Neural progenitor cell (in vitro differentiated cells): ENCODE measurements at places on chromosomes 12 and 14. TPM values are rescaled to one million over a fixed set of nuclear protein-coding genes. Genes with fewer than 3 reads are reported as not detected.
A peak's percentile ranks its signal among the peaks of the same experiment; 100 is the strongest.

The PROX2 gene
- not detected in 2 replicates for total RNA-seq

The FERMT2 gene
- 114 and 166 TPM in 2 replicates for total RNA-seq

The LMNTD1 gene
- total RNA-seq = not detected in 2 replicates

The OXA1L gene
- total RNA-seq = 101 and 116 TPM in 2 replicates

The TCL1B gene
- 0.12 TPM in 1 of 2 replicates, not detected in the other for total RNA-seq

The SERPINA10 gene
- total RNA-seq = not detected in 2 replicates

The SYCP3 gene
- 0.03 and 0.04 TPM in 2 replicates for total RNA-seq

The SPRING1 gene
- 40.4 and 41.9 TPM in 2 replicates for total RNA-seq

The MSI1 gene
- total RNA-seq = 40.2 and 48.6 TPM in 2 replicates

The LRRC10 gene
- total RNA-seq = not detected in 2 replicates

The SLCO1B3 gene
- not detected in 2 replicates for total RNA-seq

The BICD1 gene
- total RNA-seq = 20.3 and 23.6 TPM in 2 replicates

DNA sequence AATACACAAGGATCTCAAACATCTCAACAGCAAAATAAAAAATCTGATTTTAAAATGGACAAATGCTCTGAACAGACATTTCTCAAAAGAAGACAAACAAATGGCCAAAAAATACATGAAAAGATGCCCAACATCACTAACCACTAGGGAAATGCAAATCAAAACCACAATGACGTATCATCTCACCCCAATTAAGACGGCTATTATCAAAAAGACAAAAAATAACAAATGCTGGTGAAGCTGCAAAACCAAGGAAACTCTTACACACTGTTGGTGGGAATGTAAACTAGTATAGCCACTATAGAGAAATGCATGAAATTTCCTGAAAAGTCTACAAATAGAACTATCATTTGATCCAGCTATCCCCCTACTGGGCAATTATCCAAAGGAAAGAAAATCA, 145.0 kb downstream of the BTG1 start:
- DNase-seq = no peak

DNA sequence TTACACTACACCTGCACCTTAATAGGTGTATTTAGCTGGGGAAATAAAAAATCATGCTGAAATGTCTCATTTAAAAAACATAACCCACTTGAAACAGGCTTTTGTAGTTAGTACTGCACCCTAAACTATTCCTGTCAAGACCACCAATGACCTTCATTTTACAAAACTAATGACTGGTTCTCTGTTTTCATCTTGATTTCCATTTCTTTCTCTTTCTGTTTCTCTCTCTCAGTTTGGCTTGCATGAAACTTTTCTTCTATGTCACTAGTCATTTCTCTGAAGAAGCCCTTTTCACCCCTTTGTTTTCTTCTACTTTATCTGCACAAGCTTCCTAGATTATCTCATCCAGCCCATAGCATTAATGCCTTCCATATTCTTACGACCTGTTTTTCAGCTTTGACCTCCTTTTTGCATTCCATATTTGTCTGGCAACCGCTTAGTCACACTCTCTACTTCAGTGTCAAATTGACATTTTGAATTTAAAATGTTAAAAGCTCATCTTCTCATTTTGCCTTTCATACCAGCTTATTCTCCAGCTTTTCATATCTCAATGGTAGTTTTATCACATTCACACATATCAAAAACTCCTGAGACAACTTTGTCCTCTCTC, 32.7 kb upstream of the KLRF1 start:
- no peak for DNase-seq

- DNase-seq = no peak
Observed at GRCh38 chr12:97714107-97714563, 251.5 kb downstream of the RMST start.

DNA sequence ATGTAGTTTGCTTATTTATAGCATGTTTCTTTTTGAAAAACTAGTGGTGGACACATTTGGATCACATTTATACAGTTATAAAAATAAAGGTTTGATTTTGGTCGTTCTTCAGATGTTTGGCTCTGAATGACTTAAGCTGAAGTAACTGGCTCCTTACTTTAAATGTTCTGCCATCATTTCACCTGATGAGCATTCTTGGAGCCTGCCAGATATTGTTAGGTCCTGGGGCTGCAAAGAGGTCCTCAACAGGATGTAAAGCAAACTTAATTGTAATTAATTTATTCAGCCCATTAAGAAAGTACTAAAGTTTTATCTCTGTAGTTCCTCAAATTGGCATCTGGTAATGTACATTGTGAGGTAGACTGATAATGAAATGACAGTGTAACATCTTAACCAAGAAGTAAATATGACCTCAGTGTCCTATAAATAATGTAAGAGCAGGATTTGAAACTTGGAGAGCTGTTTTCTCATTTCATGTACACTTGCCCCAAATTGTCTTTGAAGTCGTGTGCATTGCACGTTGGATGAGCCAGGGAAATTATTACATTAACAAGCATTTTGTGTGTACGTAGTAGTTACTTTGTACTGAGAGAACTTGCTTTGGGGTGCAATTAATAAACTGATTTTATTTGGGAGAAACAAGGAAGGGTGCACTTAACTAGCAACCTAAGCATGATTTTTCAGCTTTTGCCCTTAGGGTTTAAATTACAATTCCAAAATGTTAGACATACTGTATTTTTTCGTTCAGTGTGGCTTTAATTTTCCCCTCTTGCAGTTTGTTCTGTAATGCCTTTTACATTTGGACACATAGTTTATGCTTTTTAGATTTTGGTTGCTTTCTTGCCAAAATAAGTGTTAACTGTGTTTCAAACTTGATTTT, 7.5 kb downstream of the EIF5 start:
- DNase-seq = no peak

- DNase-seq = no peak
Observed at GRCh38 chr14:65225299-65226159, 123.2 kb upstream of the MAX start.

DNA sequence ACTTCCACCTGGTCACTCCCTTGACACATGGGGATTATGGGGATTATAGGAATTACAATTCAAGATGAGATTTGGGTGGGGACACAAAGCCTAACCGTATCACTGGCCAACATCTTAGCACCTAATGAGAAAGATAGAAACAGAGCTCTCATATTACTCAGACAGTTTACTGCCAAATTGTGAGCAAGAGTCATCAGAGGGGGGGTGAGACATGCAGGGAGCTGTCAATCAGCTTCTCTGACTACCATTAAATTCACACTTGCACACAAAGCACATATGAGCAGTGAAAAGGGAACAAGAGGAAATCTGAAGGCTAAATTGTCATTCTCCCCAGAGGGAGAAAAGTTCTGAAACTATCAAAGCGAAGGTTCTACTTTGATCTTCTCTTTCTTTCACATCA, 78.1 kb upstream of the GRIN2B start:
- peak; percentile 17 for DNase-seq

- DNase-seq = no peak
Observed at GRCh38 chr14:39025250-39025809, 77.7 kb downstream of the SEC23A start.

GRCh38 chr14:104284636-104285507, 146.5 kb downstream of the KIF26A start:
- no peak for DNase-seq

DNA sequence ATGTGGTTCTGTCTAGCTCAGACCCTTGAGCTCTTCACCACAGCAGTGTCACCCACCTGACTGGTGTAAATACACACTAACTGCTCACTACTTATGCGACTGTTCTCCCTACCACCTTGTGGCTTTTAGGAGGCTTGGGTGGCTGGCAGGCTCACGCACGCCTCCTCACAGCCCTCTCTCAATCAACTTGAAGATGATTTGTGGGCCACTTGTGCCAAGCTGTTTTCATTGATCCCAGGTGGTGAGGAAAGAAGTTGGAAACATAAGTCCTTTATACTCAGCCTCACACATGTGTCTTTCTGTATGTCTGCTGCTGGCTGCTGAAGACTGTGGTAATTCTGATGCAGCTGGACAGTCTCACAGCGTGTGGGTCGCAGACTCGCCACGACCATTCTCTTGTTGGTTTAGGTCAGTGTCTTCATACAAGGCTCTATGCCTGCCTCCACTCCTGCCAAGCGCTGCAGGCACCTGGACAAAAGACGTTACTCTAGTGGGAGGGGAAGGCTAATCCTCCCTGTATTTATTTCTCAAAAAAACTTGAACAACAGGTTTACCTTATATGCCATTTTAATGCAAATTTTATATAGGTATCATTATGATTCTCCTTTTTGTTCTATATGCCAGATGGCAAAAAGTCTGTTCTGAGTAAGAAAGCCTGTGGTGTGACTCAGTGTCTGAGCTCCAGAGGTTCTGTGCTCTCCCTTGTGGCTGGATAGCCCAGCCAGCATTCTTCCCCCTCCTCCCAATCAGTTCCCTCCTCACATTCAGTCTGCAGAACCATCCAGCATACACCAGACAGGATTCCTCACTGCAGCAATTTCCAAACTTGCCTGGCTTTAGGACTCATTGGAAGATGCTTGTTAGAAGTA, 115.6 kb downstream of the DIP2B start:
- peak; percentile 55 for DNase-seq

- no peak for DNase-seq
Observed at GRCh38 chr14:87966816-87967215, 26.2 kb downstream of the GALC start.

DNA sequence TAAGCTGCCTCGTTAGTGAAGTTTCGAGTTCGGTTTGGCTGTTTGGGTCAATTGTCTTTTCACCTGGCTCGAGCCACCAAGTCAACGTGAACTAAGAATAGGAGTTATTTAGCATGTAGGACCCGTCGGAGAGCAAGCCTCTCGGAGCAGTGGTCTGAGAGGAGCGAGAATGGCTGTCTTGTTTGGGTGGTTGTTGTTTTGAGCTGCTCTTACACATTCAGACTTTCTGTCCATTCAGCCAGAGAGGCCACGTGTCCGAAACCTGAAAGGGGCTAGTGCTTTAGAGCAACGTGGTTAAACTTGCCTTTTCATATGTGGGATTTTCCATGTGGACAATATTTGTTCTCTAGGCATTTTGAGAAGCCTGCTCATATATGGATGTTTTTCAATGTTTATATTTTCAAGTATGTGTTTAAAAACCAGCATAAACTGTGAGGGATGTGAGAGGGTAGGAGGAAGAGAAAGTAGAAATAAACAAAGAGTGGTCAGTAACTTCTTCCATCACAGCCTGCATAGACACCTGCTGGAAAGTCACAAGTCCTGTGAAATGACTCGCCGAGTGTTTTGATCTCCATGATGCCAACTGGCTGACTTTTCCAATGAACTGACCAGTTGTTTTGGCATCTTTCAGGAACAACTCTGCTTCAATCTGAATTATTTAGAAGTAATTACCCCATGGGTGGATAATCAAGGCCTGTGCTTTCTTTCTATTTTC, 221.0 kb downstream of the ASCL1 start:
- no peak for DNase-seq

GRCh38 chr12:14961466-14962152, at the start of gene ARHGDIB:
ARHGDIB (minus strand) TSS chr12:14961601; CDS start chr12:14950712, 10,889 bp downstream.
- DNase-seq = no peak

DNA sequence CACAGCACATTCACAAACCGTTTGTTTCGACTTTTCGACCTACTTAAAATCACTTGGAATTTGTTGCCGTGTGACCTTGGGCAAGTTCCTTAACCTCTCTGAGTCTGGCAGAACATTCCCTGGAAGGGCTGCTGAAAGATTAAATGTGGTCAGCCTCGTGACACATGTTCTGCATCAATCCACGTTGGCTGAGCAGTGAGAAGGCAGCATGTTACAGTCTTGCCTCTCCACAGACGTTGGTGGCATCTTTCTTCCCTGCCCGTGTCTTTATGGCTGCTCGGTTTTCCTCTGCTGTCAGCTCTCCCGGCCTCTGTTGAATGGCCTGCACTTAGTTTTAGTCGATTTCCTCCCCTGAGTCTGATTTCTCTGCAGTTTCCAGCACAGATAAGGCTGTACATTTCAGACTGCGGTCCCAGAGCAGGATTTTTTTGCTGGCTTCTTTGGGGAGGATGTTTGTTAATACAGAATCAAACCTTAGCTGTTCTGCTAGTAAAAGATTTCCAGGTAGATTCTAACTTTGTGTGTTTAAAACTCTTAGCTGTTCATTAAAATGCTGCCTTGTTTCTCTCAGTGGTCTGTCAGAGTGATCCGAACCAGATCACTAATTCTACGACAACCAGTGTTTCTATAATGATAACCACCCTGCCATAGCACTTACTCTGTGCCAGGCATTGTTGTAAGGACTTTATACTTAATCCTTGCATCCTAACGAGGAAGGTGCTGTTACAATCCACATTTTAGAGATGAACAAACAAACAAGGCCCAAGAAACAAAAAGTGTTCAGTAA, 217.1 kb downstream of the CHST11 start:
- DNase-seq = no peak

GRCh38 chr12:108455706-108456105, 59.4 kb upstream of the FICD start:
- DNase-seq = no peak

DNA sequence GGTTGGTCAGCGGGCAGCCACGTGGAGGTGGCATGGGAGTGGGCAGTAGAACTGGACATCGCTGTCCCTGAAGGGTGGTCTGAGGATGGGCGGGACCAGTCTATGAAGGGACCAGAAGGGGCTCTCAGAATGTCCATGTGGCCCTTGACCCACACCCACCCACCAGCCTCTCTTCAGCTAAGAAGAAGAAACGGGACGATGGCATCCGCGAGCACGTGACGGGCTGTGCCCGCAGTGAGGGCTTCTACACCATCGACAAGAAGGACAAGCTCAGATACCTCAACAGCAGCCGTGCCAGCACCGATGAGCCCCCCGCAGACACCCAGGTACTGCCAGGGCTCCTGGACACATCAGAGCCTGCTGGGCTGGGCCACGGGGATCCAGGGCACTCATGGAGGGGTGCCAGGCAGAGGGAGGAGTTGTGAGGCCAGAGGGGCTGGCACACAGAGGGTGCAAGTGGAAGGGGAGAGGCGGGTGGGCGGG, 21.3 kb downstream of the SETD1B start:
- DNase-seq = no peak

DNA sequence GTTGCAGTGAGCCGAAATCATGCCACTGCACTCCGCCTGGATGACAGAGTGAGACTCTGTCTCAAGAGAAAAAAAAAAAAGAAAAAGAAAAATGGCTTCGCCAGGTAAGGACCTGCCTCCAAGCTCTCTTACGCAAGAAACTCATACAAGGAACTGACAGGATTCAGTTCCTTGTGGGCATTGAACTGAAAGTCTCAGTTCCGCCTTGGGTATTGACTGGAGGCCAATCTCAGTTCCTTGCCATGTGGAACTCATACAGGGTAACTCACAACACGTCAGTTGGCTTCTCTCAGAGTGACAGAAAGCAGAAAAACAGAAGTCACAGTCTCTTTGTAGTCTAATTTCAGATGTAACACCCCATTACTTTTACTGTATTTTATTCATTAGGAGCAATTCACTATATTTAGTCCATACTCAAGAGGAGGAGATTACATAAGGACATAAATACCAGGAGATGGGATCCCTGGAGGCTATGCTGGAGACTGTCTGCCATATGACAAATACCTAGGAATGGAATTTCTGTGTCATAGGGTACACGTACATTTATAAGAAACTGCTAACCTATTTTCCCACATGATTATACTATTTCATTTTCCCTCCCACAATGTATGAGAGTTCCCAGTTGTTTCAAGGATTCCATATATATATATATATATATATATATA, 11.4 kb upstream of the NOPCHAP1 start:
- no peak for DNase-seq

DNA sequence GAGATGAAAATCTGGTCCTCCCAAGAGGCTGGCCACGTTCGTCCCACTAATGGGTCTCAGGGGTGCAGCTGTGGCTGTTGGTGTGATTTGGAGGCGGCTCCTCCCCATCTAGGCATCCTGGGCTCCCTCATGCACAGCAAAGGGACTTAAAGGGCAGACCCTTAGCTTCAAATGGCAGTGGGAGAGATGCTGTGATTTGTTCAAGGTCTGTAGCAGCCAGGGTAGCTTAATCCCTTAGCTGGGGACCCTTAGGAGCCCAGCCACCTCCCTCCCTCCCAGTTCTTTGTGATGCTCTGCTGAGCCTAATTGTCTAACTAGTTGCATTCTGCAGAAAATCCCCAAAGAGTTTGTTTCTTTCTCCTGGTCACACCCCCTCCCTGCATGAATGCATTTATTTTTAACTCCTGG, 18.3 kb downstream of the DYRK4 start:
- DNase-seq = peak; percentile 87
